ENCODE measurements at places on chromosomes 1 and 21.
A peak's percentile ranks its signal among the peaks of the same experiment; 100 is the strongest.

- no peak for DNase-seq
Observed at GRCh38 chr1:171115280-171115897, 24.7 kb downstream of the FMO3 start.

DNA sequence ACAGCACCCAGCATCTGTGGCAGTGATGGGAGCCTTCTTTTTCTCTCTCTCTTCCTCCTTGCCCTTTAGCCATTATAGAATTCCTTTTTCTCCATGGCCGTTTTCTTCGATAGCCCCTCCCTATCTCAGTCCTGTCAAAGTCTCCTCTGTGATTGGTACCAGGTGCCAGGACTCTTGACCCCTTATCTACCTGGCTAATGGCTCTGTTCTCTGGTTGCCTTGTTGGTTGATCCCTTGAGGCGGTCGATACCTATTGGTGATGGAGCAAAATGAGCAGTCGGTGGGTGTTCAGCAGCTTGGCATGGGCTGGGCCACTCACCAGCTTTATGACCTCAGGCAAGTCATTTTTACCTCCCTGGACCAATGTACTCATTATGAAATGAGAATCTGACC, 2.0 kb downstream of the ATF3 start:
- no peak for DNase-seq

DNA sequence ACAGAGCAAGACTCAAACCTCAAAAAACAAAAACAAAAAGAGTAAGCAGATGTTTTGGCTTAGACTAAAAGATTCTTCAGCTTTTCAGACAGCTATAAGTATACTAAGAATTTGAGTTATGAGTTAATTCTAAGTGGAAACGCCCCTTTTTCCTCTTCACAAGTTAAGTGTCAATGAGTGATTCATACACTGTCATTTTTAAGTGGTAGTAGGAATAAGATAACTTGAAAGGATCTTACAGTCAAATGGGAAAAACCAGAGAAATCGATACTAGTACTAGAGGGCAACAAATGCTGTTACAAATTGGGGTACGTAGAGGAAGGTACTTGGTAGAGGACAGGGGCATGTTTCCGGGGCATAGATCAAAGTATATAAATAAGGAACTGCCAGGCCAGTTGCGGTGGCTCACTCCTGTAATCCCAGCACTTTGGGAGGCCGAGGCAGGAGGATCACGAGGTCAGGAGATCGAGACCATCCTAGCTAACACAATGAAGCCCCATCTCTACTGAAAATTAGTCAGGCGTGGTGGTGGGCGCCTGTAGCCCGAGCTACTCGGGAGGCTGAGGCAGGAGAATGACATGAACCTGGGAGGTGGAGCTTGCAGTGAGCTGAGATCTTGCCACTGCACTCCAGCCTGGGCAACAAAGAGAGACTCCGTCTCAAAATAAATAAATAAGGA, 7.4 kb downstream of the H3-3A start:
- DNase-seq: no peak

GRCh38 chr1:72412286-72412685, 129.9 kb upstream of the NEGR1 start:
- DNase-seq: no peak

GRCh38 chr21:25171438-25171837, 435.8 kb downstream of the MRPL39 start:
- DNase-seq: no peak

- DNase-seq: no peak
Observed at GRCh38 chr1:242139442-242139841, 140.5 kb upstream of the MAP1LC3C start.

GRCh38 chr1:248821101-248821500, 4.6 kb downstream of the SH3BP5L start:
- no peak for DNase-seq

GRCh38 chr1:106061586-106062495, 994.6 kb upstream of the PRMT6 start:
- no peak for DNase-seq

DNA sequence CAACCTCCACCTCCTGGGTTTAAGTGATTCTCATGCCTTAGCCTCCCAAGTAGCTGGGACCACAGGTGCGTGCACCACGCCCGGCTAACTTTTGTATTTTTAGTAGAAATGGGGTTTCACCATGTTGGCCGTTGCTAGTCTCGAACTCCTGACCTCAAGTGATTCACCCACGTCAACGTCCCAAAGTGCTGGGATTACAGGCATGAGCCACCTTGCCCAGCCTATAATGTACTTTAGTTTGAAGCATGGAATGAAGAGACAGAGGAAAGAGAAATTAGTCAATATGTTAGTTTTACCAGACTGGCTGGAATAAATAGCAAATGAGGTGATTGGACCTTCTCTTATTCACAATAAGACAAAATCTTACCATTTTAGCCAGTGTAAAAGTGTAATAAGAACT, 89.0 kb downstream of the GTF2B start:
- no peak for DNase-seq

DNA sequence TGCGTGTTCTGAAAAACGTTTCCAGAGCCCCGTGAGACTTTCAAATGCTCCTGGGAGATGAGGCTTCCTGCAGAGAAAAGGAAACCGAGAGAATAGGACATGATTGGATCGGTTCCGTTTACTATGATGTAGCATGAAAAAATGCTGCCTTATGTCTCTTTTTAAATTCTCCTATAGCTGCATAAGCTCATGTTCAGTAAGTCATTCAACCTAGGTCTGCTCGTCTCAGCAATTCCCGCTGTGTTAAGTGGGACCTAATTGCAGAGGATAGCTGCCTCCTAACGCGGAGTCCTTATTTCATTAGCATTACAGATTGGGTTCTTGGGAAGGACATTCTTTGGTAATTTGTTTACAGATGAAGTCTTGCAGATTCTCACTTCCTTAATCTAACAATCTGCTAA, 165.3 kb downstream of the GALNT2 start:
- no peak for DNase-seq

DNA sequence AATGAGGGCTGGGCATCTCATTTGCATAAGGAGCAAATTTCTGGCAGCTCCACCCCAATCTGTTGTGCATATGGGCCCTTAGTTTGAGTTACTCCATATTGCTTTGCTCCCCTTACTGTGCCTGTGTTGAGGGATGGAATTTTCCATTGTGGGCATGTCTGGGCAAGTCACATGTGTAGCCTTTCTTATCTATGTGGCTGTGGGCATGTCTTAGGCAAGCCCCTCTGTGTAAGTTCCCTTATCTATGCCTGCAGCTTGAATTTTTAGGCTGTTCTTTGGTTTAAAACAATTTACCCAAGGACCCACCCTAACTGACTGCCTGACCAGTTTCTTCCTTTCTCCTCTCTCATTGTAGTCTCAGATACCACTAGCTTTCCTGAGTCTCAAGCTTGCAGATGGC, 405.7 kb upstream of the NCAM2 start:
- no peak for DNase-seq

DNA sequence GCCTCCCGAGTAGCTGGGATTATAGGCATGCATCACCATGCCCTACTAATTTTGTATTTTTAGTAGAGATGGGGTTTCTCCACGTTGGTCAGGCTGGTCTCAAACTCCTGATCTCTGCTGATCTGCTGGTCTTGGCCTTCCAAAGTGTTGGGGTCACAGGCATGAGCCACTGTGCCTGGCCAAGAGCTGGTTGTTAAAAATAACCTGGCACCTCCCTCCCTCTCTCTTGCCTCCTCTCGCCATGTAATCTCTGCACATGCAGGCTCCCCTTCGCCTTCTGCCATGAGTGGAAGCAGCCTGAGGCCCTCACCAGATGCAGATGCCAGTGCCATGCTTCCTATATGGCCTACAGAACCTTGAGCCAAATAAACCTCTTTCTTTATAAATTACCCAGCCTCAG, 74.7 kb upstream of the TLR5 start:
- no peak for DNase-seq

- no peak for DNase-seq
Observed at GRCh38 chr1:229148743-229149142, 122.2 kb upstream of the RAB4A start.

DNA sequence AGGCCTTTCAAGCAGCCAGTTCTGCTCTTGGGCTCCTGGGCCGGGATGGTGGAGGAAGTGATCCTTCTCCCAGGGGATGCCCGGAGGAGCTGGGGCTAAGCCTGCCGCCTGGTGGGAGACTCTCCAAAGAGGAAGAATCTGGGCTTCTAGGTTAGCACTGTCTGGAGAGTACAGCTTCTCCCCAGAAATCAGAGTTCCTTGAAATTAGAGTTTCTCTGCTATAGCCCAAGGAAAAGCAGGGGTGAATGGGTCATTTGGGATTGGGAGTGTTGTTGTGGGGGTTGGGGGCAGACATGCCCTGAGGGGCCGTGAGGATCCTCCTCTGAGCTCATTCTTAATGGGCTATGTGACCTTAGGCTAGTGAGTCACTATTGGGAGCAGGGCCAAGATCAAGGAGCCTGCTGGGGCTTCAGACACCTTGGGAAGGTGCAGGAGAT, 6.5 kb downstream of the LGR6 start:
- DNase-seq: peak; percentile 67

DNA sequence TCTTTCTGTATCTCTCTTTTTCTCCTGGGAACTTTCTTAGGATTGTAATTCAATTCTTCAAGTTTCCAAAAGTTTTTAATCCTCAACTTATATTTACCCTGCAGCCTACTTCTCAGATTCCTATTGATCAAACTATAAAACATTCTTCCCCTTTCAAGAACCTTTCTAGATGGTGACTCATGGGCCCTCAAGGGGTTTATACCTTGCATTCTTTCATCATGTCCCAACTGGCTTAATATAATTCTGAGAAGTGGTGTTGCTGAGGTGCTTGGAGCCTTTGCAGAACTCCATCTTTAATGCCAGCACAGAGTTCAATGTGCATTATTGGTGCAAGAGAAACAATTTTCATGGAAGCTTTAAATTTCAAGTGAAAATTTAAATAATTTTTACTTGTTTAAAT, 273.4 kb downstream of the VAV3 start:
- no peak for DNase-seq

GRCh38 chr1:818618-819291, 105.0 kb upstream of the SAMD11 start:
- DNase-seq: no peak

DNA sequence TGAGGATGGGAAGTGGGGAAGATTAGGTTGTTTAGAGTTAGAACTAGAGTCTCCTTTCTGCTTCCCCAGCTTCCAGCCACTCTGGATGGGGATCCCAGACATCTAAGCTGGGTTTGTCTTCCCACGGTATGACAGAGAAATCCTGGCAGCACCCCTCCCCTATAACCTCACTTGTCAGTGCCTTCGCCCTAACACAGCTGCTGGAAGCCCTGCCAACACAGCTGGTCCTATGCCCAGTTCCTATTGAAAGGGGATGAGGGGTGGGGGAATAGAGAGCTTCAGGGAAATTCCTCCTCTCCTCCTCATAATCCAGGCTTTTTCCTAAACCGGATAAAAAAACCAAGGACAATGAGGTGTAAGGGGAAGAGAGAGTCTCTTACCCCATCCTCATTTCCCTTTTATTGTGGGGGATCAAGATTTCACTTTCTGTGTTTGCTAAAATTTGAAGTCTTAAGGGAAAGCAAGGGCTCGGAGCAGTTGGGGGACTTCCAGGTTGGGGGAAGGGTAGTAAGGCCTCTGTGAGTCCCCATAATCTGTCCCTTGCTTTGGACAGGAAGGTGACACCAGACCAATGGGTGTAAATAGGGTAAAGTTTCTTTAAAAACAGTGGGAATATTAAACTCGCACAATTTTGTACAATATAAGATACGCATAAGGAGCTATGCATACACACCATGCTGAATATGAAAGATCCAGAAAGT, 590 bp downstream of the TMOD4 start:
- DNase-seq: peak; percentile 82
